GM23248 (cell line): ENCODE measurements at places on chromosomes 12 and 14. TPM values are rescaled to one million over a fixed set of nuclear protein-coding genes. Genes with fewer than 3 reads are reported as not detected.

The TAS2R31 gene
- total RNA-seq: 0.97 and 1.4 TPM in 2 replicates

The HCAR3 gene
- total RNA-seq: not detected in 2 replicates

The TBC1D30 gene
- total RNA-seq: not detected in 2 replicates

The HOXC4 gene
- total RNA-seq: 2.2 and 3.4 TPM in 2 replicates

The SMARCC2 gene
- 23.4 and 34.0 TPM in 2 replicates for total RNA-seq

The IQSEC3 gene
- not detected in 2 replicates for total RNA-seq

The STXBP6 gene
- 13.9 and 14.4 TPM in 2 replicates for total RNA-seq

The CHFR gene
- 26.5 and 29.5 TPM in 2 replicates for total RNA-seq

The TEX52 gene
- not detected in 2 replicates for total RNA-seq
